ENCODE measurements at places on chromosomes 2 and 18.
A peak's percentile ranks its signal among the peaks of the same experiment; 100 is the strongest.

DNA sequence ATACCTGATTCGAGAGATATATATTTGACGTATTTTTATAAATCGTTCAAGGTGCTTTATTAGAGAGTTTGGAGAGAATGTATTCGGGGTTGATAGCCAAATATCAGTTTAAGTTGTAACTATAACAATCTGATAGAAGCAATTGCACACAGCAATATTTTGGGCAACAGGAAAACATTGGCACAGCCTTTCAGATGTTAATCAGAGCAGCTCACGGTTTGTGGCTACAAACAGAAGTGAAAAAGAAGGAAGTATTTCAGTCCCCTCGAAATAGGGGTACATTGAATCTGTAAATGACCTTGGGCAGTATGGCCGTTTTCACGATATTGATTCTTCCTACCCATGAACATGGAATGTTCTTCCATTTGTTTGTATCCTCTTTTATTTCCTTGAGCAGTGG, 20.6 kb downstream of the SERPINB10 start:
- DNase-seq, result no peak

DNA sequence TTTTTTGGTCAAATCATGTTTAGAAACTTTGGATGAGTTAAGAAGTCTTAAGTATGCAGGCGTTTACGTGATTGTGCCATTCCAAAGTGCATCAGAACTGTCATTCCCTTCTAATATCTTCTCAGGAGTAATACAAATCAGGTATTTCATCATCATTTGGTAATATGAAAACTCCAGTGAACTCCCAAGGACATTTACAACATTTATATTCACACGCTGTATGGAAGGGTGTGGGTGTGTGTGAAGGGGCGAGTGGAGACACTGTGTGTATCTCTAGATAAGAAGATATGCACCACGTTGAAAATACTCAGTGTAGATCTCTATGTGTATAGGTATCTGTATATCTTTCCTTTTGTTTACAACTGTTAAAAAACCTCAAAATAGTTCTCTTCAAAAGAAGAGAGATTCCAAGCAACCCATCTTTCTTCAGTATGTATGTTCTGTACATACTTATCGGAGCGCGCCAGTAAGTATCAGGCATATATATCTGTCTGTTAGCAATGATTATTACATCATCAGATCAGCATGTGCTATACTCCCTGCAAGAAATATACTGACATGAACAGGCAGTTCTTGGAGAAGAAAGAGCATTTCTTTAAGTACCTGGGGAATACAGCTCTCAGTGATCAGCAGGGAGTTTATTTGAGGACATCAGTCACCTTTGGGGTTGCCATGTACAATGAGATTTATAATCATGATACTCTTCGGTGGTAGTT, 29.3 kb downstream of the COX7A2L start:
- no peak for DNase-seq

DNA sequence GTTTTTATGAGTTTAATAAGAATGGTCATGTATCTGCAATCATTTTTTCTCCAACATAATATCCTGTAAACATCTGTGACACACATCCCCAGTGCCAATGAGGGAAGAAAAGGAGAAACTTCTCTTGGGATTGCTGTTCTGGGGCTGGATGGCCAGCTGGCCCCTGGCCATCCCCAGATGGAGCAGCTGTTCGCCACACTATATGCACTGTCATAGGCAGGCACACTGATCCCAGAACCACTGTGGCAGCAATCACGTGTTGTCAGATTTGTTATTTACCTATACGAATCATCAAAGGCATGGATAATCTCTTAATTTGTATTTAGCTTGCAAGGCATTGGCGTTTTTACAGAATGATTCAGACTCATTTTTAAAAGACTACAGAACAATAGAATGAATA, 167.6 kb upstream of the ACAA2 start:
- no peak for DNase-seq

GRCh38 chr18:26322890-26323653, 96.8 kb downstream of the TAF4B start:
- DNase-seq, result peak; percentile 36

GRCh38 chr2:108587621-108588020, 53.4 kb downstream of the LIMS1 start:
- DNase-seq, result peak; percentile 83

- peak; percentile 90 for DNase-seq
These were observed 18.3 kb downstream of the YPEL5 start for GRCh38 chr2:30165050-30165520.

- DNase-seq, result peak; percentile 8
These were observed 406.2 kb downstream of the MBD2 start for GRCh38 chr18:53817976-53818950.

GRCh38 chr2:188776634-188777033, 197.5 kb upstream of the COL3A1 start:
- no peak for DNase-seq

GRCh38 chr2:240359695-240360094, 75.8 kb upstream of the GPC1 start:
- no peak for DNase-seq

- peak; percentile 45 for DNase-seq
These were observed 65.0 kb downstream of the CYP1B1 start for GRCh38 chr2:38010995-38011394.

DNA sequence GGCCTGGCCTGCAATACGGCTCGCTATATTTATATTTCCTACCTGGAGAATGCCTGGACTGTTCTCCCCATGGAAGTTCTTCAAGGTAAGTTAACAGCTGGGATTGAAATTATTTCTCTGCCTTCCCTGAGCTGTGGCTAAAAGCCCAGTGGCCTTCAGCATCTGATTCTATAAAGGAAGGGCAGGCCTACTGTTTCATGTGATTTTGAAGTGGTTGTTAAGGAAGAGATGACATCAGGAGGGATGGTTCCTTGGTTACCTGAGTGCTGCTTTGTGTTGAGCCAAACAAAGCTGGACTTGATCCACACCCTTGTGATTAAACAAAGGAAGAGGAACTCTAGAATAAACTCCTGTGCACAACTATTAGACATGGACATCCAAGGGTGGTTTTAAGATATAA, 61.6 kb downstream of the MFSD6 start:
- DNase-seq, result peak; percentile 78

- peak; percentile 30 for DNase-seq
These were observed 6.0 kb downstream of the COMMD1 start for GRCh38 chr2:61911510-61911909.
